ENCODE measurements at places on chromosomes 16 and 17.

DNA sequence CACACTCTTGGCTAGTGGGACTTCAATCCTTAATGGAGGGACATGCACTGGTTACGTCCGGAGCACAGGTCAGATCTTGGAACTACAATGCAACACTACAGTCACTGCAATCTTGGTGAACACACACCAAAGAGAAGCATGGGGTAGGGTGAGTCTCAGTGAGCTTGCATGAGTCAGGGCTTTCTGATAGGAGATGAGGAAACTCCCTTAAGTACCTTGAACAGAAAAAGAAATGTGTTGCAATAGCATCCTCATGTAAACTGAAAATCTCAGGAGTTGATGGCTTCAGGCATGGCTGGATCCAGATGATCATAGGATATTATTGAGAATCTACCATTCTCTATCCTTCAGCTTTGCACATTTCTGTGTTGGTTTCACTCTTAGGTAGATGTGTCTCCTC, 54.1 kb downstream of the CES1 start:
- DNase-seq = no peak

DNA sequence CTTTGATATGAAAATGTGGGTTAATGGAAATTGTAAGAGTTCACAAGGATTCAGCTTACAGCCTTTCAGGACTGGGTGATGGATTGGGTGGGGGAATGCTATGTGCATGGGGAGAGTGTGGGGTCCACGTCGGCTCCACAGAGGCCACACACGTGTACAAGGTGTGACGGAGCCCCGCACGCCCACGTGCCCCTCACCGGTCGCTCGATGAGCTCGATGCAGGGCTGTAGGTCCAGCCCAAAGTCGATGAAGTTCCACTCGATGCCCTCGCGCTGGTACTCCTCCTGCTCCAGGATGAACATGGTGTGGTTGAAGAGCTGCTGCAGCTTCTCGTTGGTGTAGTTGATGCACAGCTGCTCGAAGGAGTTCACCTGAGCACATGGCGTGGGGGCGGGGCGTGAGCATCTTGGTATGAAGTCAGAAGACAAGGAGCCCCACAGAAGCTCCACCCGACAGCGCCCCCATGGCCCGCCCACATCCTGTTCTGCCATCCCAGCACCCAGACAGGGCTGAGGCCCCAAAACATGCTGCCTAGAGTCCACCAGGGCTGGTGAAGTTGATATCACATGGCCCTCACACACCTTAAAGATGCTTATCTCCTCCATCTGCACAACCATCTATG, 99.1 kb downstream of the MYH11 start:
- no peak for DNase-seq

- DNase-seq = no peak
Observed at GRCh38 chr17:72143245-72143644, 22.4 kb downstream of the SOX9 start.

DNA sequence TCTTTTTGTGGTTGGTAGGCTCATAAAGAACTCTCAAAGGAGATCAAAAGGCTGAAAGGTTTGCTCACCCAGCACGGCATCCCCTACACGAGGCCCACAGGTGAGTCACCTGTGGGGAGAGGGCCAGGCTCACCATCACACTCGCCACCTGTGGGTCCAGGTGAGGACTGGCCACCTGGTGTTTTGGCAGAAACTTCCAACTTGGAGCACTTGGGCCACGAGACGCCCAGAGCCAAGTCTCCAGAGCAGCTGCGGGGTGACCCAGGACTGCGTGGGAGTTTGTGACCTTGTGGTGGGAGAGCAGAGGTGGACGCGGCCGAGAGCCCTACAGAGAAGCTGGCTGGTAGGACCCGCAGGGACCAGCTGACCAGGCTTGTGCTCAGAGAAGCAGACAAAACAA, 11.1 kb downstream of the GNPTG start:
- no peak for DNase-seq

DNA sequence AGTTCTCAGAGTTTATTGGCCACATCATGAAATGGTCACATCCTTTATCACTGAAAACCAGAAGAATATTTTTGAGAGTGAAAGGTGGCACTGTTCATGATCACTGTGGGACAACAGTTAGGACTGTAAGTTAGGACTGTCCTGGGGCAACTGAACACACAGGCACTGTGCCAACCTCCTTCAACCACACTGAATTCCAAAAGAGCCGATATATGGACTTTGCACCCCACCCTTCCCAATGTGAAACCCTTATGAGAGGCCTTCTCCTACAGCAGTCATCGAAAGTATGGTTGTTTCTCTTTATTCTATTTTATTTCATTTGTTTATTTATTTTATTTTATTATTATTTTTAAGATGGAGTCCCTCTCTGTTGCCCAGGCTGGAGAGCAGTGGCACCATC, 353.5 kb downstream of the TOX3 start:
- no peak for DNase-seq

GRCh38 chr16:81008505-81008789, 1.4 kb downstream of the CENPN start:
- no peak for DNase-seq

- no peak for DNase-seq
Observed at GRCh38 chr17:20784100-20784665, 204.7 kb downstream of the CDRT15L2 start.

GRCh38 chr16:49356728-49357488, 16.7 kb upstream of the C16orf78 start:
- DNase-seq = no peak

DNA sequence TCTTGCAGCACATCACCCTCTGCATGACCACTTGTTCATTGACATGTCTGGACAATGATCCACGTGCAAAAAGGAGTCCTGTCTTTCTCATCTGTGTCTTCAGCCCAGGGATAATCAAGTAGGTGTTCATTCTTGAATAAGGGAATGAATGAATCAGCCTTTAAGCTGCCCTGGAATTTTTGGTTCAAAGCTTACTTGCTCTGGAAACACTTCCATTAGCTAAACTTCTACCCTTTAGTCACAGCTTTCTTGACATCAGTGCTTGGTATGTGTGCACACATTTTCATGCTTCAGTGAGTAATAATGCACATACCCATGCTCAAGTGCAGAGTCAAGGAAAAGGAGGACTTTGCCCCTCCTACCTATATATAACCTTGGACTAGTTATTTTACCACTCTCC, 103.0 kb upstream of the CDH13 start:
- peak; percentile 41 for DNase-seq

- DNase-seq = no peak
Observed at GRCh38 chr17:17810084-17810894, 26.5 kb downstream of the SREBF1 start.

DNA sequence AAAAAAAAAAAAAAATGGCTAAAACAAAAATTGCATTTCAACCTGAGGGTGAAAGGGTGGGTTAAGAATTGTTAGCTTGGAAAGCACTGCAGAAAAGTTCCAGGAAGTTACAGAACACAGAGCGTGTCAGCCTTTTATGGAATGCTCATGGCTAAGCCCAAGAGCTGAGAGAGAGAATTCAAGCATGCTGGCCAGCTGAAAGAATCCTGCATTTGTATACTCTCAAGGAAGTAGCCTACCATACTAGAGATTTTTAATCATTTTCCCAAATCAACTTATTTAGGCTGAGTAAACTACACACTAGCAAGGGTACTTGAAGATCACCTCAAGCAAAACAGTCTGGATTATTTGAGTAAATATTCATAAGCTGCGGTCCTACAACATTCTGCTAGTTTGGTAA, 153.9 kb downstream of the KCNJ2 start:
- DNase-seq = no peak

DNA sequence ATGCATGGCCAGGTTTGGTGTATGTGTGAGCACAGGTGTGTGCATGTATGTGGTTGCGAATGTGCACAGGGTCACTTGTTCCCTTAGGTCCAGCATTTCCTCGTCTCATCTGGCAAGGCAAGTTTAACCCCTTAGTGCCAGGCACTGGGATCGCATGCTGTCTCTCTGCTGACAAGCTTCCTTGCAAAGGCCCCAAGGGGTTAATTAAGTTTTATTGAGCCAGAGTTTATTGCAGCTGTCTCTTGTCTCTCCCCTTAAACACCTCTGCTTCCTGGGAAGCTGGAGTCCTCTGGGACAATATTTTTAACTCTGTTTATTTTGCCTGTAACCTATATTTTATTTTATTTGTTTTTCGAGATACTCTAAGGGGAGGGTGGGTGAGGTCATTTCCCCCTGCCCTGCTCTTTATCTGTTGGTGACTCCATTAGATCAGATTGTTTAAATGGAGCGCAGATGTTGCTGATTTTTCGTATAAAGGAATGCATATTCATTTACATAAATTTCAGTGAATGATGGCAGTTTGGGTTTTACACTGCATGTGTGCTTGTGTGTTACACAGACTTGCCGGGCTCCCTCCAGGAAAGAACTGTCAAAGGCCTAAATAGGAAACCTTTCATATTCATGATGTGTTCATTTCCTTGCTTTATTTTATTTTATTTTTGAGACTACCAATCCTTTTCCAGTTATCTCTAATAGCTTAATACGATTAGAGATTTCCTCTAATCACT, 99.7 kb downstream of the CBLN1 start:
- no peak for DNase-seq

DNA sequence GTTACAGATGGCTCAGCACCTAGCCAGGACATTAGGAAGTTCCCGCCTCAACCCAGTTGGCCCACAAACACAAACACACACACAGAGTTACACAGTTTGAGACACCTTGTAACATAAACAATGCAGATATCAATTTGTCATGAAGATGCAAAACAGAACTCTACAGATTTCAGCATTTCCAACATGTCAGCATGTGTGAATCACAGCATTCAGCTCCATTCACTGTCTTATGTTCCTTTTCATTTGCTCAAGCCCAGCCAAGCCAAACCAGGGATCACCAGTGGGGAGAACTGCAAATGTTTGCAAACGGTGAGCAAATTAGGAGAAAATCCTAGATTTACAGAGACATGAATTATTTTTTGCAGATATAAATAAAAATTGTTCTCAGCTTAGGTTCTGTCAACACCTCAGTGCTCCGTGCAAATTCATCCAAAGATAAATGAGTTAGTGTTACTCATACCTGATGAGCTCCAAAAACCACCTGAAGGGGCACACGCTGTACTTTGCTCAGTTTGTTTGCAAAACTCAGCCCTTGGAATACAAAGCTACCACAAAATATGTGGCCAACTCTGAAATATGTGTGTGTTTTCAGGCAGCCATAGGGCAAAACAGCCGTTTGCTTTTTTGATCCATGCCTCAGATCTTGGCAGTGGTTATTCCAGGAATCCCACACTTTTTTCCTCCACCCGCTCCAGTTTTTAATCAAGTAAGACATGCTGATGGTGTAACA, 16.3 kb upstream of the COX10 start:
- DNase-seq = no peak

GRCh38 chr16:3781421-3781820, 64.1 kb upstream of the TRAP1 start:
- no peak for DNase-seq

DNA sequence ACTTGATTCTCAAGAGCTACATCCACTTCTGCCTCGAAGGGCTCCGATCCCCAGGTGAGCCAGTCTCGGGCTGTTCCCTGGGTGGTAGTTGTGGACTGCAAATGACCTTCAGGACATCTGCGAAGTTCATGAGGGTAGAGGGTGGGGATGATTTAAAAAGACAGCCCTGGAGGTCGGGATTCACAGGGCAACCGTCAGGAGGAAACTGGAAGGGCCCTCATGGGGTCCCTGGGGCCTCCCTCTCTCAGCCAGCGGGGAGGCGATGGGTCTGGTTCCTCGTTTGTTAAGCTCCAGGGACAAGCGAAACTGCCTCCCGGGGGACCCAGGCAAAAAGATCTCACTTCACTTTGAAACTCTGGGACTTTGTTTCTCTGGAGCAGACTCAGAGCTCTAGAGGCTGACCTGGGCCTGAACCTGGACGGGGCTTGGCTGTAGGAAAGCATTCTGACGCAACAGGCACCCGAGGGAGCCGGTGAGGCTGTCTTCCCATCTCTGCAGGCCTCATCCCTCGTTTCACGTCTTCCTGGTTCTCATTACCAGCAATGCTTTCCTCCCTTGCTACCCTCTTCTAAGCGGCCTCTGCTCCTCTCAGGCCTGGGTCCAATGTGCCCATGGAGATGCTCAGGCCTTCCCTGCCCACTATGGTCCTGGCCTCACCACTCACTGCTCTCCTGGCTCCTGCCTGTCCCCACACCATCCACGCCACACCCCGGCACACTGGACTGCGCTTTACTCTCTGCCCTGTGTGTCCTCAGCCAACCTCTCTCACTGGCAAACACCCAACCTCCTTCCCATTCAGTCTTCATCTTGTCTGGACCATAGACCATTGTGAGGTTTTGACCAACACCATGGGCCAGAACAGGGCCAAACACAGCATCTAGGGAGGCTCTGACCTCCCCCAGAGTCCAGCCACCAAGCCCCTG, 214.2 kb upstream of the TNRC6C start:
- DNase-seq = no peak

DNA sequence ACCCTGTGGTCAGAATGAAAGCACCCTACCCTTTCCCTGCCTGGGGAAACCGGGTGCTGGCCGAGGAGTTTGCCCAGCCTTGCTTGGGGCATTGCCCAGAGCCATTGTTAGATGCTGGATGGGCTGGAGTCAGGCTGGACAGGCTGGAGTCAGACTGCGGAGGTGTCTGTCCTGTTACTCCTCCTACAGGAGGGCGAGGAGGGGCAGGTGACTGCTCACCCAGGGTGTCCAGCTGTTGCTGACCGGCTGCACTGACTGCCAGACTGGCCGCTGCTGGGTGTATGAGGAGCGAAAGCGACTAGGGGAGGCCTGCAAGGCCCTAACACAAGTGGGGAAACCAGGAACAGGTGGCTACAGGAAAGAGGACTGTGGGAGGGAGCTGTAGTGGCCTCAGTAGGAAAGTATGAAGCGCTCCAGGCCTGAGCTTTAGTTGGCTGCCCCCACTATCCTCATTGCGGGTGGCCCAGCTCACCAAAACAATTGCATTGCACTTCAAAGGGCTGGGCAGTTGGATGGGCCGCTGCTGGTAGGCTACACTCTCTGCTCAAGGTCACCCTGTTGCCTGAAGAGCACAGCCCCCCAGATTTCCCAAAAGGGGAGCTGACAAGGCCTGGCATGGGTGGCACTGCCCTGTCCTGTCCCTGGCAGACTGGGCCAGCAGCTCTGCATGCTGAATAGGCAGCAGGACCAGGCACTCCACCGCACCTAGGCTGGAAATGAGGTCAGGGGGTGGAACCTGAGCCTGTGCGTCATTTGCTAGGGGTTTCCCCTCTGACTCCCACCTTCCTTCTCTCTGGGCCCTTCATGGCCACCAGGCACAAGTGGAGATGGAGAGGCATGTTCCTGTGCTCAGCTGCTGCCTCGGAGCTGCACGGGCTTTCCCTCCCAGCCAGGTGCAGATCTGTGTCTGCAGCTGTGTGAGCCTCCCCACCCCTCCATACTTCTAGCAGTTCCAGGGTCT, 18.4 kb downstream of the LDHD start:
- DNase-seq = no peak

- no peak for DNase-seq
Observed at GRCh38 chr17:75060434-75061054, 13.5 kb downstream of the KCTD2 start.

- DNase-seq = no peak
Observed at GRCh38 chr17:19379361-19380065, 1.2 kb downstream of the MAPK7 start.

DNA sequence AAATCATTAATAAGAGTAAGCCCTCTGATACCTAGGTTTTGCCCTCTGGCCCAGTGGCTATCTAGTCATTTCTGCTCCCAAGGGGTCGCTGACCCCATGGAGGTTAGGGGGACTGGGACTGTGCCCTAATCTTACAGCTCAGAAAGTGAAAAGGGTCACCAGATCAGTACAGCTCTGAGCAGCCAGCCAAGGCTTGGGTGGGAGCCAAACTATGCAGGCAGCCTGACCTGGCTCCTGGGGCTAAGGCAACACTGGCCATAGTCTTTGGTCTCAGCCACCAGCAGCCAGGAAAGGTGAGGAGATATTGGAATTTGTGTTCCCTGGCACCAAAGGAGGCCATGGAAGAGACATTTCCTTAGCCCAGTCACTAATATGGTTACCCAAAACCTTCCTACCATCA, 67.6 kb downstream of the ASIC2 start:
- DNase-seq = no peak

Measured in epithelial cell of proximal tubule (primary cell).